ENCODE measurements at places on chromosomes 3 and 15. TPM values are rescaled to one million over a fixed set of nuclear protein-coding genes. Genes with fewer than 3 reads are reported as not detected.
A peak's percentile ranks its signal among the peaks of the same experiment; 100 is the strongest.

FNDC3B gene
- total RNA-seq = 126 TPM

- DNase-seq = peak; percentile 28
Measured at GRCh38 chr15:79283252-79284048, 928 bp downstream of the ANKRD34C start.

CNTN4 gene
- 41.1 TPM for total RNA-seq

DNA sequence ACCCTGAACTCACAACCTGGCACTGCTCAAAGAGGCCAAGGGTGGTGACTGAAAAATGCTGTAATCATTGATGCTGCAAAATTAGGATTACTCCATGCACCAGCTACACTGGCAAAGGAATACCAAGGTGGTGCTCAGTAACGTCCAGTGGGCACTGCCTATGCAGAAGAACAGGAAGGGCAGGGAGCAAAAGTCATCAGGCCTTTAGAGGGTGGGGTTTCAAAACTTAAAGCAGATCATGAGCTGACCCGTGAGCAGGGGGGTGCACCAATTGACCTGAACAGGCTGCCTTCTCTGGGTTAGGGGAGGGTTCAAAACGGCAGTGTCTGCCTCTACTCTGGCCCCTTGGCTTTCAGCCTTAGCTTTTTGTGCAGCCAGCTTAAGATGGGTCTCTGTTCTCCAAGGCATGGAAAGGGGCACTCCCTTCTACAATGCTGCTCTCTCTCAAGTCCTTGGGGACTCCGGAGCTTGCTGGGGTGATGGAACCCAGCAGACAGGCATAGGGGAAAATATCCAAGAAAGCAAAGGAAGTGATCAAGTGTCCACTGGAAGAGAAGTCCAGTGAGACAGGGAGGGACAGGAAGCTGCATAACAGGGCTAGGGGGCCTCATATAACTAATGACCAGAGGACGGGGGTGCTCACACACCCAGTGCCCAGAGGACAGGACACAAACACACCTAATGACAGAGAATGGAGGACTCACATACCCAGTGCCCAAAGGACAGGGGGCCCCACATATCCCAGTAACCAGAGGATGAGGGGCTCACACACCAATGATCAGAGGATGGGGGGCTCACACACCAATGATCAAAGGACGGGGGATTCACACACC is 11.4 kb downstream of the RAB6B start:
- no peak for DNase-seq

- DNase-seq = no peak
Measured at GRCh38 chr15:99438224-99438585, 127.6 kb upstream of the MEF2A start.

- DNase-seq = no peak
Measured at GRCh38 chr3:79362571-79363270, 405.1 kb downstream of the ROBO1 start.

Data from mucosa of descending colon (tissue), 3 donors.